ENCODE measurements at places on chromosomes 13 and 19.

DNA sequence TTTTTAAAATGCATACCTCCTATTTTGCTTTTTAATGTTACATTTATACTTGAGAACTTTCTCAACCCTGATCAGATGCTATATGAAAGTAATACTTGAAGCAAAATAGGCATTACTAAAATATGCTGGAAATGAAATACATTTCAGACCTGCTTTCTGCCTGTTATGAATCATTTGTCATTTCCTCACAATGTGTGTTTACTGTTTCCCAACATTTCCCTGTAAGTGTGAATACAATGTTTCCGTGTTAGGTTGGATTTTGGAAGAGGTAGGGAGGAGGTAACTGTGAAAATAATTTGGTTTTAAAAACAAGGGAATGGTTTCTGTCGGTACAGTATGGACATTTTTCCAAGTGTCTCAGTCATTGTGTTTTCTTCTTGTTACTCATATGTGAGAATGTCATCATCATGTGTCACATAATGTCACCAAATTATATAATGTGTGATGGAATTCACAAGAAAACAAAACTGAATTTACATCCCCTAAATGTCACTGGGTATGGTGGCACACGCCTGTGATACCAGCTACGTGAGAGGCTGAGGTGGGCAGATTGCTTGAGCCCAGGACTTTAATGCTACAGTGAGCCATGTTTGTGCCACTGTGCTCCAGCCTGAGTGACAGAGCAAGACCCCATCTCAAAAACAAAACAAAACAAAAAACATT lies 43.0 kb downstream of the ZAR1L start:
- no peak for DNase-seq

GRCh38 chr13:43057653-43058317 lies 34.4 kb downstream of the DNAJC15 start:
- no peak for DNase-seq

GRCh38 chr19:19661675-19662251 lies 1.7 kb downstream of the ATP13A1 start:
- DNase-seq = no peak

DNA sequence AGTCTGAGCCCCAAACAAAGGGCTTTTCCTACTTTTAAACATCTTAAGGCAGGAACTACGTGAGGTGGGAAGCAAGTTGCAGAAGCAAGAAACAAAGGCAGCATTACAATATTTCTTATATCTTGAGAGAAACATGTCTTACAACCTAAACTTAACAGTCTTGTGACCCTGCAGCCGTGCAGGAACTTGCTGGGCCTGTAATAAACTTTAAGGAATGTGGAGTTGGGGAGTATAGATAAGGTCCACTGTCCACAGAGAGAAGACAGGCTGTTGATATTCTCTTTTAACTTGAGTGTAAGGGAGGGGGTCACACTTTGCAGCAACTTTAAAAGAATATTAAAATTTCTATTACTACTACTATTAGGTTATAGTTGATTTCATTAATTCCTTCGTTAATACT lies 214.6 kb upstream of the HTR2A start:
- no peak for DNase-seq

DNA sequence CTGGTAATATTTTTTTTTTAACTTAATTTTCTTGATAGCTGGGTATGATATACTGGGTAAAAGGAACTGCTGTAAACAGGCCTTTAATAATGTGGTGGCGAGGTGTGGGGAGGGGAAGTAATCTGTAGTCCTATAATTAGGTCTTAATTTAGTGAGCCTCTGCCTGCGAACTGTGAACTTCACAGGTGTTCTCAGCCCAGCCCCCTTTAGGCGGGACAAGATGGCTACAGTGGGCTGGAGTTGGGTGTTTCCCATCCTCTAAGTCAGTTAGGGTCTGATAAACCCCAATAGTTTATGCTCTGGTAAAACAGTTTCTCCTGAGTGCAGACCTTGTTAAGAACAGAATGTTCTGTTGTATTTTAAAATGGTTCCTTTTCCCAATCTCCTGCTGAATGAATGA lies 97.6 kb upstream of the SERP2 start:
- no peak for DNase-seq

GRCh38 chr13:26881154-26881553 lies 120.6 kb upstream of the GPR12 start:
- no peak for DNase-seq

GRCh38 chr13:113753171-113753570 lies 5.9 kb upstream of the TMEM255B start:
- DNase-seq = no peak

DNA sequence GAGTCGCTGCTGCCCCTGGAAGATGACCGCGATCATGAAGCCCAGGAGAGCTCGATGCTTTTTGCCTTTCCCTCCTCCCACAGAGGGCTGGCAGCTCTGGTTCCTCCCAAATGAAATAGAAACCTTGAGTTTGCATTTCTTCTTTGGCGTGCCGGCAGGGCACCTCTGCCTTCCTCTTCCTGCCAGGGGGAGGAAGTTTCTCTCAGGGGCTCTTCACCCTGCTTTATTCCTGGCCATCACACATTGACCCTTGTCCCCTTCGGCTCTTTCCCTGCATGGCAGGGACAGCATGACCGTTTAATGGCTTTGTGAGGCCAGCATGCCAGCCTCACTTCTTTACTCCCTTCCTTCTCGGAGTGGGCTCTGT lies 47.9 kb downstream of the ACTN4 start:
- no peak for DNase-seq

DNA sequence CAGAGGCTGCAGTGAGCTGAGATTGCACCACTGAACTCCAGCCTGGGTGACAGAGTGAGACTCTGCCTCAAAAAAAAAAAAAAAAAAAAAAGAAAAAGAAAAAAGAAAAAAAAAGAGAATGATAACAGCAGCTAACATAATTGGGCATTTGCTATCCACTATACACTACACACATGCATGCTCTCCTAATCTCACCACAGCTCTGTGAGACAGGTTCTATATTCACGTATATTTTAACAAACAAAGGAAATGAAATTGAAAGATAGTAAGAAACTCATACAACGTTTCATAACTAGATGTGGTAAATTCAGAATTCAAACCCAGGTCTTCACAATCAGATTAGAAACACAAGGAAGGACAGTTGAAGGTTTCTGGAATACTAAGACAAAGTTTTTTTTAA lies 265.7 kb downstream of the DIAPH3 start:
- no peak for DNase-seq

DNA sequence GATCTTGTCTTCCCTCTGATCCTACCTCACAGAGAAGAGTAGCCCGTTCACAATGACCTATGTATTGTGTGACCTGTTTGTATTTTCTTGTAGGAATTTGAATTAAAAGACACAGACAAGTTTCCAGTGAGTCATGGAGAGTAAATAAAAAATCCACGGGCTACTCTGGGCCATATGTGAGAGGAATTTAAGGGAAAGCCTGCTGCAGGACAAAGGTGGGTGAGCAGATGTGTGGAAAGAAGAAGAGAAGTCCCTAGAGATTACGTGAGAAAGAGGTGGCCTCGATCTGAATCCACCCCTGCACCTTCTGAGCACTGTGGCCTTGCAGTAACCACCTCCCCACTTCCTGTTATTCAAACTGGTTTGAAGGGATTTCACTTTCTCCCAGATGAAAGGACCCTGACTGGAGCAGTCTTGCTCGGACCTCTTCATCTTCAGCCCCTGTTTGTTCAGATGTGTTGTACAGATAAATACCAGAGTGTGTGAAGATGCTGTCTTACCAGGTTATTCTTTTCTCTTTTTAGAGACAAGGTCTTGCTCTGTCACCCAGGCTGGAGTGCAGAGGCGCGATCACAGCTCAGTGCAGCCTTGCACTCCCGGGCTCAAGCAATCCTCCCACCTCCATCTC lies 205.4 kb downstream of the PDS5B start:
- DNase-seq = no peak

GRCh38 chr19:38149661-38150061 lies 74.4 kb downstream of the DPF1 start:
- no peak for DNase-seq

All from frontal cortex (tissue), 4 donors.